ENCODE measurements at places on chromosomes 11 and 22.
A peak's percentile ranks its signal among the peaks of the same experiment; 100 is the strongest.

- no peak for DNase-seq
These were observed 145.9 kb downstream of the MAML2 start for GRCh38 chr11:96197103-96197502.

DNA sequence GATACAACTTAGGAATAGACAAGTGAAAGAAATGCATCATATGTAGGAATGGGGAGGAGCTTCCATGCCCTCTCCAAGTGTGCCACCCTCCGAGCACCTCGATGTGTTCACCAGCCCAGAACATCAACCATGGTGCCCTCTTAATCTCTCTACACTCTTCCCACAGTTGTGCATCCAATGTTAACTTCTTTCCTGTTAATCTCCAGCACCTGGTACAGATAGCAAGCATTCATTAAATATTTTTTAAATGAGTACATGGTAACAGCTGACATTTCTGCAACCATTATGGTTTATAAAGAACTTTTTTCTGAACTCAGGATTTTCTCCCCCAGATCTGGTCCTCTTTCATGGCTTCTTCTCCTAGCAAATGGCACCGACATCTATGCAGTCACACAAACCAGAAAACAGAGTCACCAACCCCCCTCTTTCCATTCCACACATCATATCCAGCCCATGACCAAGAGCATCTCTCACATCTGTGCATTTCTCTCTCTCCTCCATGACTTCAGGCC lies 118.1 kb upstream of the CLPB start:
- no peak for DNase-seq

- no peak for DNase-seq
These were observed 176.9 kb downstream of the GRIA4 start for GRCh38 chr11:105786741-105787140.

- DNase-seq, result no peak
These were observed 20.0 kb upstream of the LMO1 start for GRCh38 chr11:8283465-8284230.

- no peak for DNase-seq
These were observed 212.4 kb upstream of the SESN3 start for GRCh38 chr11:95443386-95443785.

DNA sequence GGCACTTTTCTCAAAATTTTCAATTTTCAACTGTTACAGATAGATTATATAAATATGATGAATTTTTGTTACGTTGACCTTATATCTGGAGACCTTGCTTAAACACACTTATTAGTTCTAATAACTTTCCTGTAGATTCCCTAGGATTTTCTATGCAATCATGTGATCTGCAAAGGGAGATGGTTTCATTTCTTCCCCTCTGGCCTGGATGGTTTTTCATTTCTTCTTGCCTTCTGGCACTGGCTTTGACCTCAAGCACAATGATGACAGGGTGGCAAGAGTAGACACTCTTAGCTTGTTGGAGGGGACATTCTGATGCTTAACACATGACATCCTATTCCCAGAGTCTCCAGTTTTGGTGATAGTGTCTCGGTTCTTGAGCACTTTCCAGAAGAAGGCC lies 75.9 kb downstream of the DGCR2 start:
- no peak for DNase-seq

GRCh38 chr22:50184902-50185374 lies 775 bp upstream of the TRABD start:
- no peak for DNase-seq

GRCh38 chr11:86719781-86720463 lies 47.5 kb upstream of the ME3 start:
- DNase-seq, result peak; percentile 61

DNA sequence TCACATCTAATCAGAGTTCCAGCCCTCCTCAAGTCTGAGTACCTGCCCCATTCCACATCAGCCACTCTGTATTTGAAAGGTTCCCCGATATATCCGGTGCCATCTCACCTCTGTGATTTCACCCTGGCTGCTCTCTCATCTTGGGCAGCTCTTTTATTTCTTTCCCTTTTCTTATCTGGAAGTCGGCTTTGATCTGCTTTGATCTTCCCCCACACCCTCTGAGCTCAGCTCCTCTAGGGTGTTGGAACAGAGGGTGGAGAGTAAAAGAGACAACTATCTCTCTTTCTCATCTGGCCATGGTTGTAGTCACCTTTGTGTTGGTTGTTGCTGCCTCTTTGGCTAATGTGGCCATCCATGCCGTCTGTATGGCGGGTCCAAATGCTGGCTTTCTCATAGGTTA lies 108.3 kb downstream of the ENTHD1 start:
- DNase-seq, result no peak

GRCh38 chr11:68128682-68129327 lies 7.6 kb upstream of the CHKA start:
- DNase-seq, result peak; percentile 64

DNA sequence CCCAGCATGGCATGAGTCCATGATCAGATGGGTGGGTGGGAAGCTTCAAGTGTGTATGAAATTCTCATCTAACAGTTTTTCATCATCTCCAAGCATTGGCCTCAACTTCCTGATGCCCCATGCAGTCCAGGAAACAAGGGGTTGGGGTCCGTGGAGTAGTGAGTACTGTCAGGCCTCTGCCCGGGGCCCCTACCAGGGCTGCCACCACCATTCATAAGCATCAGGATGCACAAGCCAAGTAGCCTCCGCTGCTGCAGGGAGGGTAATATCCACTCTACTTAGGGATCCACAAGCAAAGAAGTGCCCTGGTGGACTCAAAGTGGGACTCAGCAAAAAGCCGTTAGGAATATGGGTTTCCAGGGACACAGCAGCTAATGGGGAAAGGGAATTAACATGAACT lies 49.3 kb downstream of the KCNC1 start:
- no peak for DNase-seq

DNA sequence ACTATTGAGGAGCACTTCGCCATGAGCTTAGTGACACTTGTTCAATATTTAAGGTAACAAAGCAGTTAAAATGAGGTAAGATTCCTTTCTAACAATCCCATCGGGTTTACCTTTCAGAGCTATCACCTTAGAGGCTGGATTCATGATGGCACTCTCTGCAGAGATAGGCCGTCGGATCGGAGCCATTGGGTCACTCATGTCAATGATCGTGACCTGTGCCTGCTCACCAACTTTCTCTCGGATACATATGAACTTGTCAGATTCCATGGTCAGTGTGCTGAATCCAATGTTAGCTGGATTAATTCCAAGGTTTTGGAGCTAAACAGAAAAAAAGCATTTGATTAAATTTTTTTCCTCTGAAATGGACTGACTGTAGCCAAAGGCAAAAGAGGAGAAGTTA lies 16.0 kb downstream of the CLTCL1 start:
- DNase-seq, result no peak

DNA sequence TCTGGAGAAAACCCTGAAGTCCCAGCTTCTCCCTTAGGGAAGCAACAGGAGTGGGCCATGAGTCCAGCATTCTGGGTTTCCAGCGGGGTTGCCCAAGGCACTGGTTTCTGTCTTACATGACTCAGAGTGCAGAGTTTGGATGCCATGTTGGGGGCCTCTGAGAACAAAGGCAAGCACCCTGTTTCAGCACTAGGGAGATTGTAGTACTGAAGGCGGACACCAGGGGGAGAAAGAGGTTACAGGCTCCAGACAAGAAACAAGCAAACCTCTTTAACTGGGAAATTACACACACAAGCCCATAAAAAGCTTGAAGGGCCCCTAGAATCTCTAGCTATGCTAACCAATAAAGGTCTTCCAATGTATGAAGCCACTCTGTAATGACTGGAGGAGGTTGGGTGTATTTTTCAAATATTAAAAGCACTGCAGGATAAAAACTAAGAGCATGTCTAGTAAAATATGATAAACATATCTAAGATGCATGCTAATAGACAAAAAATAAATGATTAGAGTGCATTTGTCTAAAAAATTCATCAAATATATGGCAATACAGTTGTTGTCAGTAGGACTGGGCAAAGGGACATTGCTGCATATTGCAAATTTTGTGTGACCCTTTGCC lies 7.1 kb downstream of the MS4A6E start:
- DNase-seq, result peak; percentile 25

DNA sequence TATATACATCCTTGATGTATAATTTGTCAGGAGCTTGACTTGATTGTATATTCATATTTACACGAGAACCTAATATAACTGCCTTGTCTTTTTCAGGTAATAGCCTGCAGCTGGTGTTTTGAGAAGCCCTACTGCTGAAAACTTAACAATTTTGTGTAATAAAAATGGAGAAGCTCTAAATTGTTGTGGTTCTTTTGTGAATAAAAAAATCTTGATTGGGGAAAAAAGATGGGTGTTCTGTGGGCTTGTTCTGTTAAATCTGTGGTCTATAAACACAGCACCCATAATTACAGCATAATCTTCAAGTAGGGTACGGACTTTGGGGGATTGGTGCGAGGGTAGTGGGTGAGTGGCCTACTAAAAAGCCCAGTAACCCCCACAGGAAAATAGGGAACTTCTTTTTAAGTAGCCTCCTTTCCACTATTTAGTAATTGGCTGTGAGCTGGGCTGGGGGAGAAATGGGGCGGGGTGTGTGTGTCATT lies 7.5 kb downstream of the MALAT1 start:
- DNase-seq, result no peak

DNA sequence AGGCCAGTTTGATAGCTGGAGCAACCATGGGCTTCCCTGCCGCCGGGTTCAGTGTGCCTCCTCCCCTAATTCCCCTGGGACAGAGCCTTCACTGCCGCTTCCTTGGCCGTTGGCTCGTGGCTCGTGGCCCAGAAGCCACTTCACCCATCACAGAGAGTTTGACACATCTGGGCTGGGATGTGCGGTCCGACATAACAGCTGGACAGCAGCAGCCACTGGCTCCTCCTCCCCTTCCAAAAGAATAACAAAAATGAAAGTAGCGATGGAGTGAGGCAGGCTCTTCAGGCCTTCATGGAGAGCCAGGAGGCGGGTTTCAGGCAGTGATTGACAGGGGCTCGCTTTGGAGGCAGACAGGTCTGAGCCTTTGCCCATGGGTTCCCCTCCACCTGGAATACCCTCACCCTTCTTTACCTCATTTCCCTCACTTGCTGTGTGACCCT lies 8.2 kb downstream of the CREB3L1 start:
- peak; percentile 69 for DNase-seq

GRCh38 chr11:63738720-63739360 lies 29.7 kb downstream of the ZFTA start:
- DNase-seq, result peak; percentile 56
